ENCODE measurements at places on chromosomes 4 and X.

GRCh38 chr4:120034913-120035312 lies 31.7 kb downstream of the MAD2L1 start:
- DNase-seq, result no peak

DNA sequence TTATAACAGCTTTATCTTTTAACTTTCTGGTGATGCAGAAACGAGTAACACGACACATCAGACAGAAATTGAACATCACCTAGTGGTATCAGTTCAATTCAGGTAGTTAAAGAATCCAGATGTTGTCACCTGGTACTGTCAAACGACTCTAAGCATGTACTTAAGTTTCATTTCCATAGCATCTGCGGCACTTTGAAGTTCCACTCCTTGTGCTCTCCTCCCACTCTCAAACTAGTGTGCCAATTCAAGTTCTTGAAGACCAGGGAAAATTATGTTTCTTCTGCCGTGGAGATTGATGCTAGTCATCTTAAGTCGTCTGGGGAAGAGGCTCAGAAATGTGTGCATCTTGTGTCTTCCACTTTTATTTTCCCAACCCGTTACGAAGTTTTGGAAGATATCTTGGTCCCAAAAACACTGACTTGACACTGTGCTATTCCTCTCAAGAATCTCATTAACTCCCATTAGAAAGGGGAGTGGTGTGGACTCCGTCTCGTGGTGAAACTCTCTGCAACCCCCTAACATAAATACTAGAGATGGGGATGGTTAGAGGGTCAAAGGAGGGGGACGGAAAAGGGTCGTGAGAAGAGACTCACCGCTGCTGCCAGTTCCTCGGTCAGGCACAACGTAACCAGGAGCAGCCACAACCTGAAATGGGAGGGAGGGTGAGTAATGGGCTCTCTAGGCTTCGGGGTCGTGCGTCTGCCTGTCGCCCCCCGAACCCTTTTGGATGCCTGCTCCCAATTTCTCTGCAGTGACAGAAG lies 693 bp downstream of the COL4A6 start:
- DNase-seq, result no peak

- no peak for DNase-seq
Observed at GRCh38 chrX:73490661-73491060, 43.8 kb downstream of the CDX4 start.

DNA sequence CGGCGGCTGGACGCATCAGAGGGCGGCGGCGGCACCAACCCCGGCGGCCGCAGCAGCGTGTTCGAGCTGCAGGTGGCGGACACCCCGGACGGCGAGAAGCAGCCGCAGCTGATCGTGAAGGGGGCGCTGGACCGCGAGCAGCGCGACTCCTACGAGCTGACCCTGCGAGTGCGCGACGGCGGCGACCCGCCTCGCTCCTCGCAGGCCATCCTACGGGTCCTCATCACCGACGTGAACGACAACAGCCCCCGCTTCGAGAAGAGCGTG lies 1.9 kb downstream of the PCDH7 start:
- DNase-seq, result no peak

GRCh38 chr4:18127030-18127429 lies 105.5 kb upstream of the LCORL start:
- DNase-seq, result no peak

- DNase-seq, result no peak
Observed at GRCh38 chr4:113768952-113769351, 7.4 kb upstream of the CAMK2D start.

DNA sequence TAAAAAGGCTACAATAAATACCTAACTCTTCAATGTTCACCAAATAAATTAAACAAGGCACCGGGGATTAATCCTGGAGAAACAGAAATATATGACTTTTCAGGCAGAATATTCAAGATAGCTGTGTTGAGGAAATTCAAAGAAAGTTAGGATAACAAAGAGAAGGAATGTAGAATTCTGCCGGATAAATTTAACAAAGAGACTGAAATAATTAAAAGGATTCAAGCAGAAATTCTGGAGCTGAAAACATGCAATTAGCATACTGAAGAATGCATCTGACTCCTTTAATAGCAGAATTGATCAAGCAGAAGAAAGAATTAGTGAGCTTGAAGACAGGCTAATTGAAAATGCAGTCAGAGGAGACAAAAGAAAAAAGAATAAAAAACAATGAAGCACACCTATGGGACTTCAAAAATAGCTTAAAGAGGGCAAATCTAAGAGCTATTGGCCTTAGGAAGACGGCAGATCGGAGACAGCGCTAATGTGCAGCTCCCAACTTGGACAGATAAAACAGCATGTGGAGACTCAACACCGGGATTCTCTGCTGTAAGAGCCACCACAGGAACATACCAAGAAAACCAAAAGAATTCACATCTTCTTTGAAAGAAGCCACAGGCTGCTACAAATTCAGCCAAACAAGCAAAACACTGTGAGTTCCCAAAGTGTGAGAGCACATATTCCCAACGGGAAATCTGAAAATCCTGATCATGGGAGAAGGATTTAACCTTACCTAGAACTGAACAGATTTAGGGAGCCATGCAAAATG lies 1290.9 kb downstream of the PCDH18 start:
- no peak for DNase-seq

DNA sequence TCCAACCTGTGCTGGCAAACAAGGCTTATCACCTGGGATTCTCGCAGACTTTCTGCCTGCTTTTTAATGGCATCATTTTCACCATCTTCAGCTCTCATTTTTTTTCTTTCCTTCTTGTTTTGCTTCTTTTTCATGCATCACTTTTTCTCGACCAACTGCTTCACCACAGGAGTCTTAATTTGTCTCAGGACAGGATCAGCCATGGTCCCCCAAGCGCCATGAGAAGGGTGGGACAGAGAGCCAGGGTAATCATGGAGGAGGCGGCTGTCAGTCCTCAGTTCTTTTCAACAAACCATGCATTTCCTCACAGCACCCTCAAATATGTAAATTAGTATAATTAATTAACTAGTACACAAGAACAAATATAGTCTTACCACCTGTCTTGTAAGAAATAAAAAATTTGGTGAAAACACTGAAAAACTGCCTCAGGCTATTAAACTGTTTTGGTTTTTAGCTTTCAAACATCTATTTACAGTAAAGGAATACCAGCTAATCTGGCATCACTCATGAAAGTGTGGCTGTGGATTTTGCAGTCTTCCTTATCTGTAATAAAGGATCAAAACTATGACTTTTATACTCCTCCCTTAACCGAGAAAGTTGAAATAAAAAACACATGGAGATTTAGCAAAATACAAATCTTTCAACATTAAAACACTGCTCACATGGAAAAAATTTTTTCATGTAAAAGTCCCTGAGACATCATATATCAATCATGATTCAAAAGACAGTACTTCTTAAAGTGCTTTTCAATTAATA lies 19.1 kb downstream of the EIF4E start:
- no peak for DNase-seq

- no peak for DNase-seq
Observed at GRCh38 chr4:91220315-91220714, 1083.5 kb upstream of the GRID2 start.

GRCh38 chrX:22538580-22538979 lies 265.9 kb downstream of the CBLL2 start:
- DNase-seq, result no peak

GRCh38 chrX:110182362-110182761 lies 135.5 kb downstream of the AMMECR1 start:
- no peak for DNase-seq

GRCh38 chrX:40423299-40423698 lies 157.5 kb upstream of the ATP6AP2 start:
- no peak for DNase-seq

DNA sequence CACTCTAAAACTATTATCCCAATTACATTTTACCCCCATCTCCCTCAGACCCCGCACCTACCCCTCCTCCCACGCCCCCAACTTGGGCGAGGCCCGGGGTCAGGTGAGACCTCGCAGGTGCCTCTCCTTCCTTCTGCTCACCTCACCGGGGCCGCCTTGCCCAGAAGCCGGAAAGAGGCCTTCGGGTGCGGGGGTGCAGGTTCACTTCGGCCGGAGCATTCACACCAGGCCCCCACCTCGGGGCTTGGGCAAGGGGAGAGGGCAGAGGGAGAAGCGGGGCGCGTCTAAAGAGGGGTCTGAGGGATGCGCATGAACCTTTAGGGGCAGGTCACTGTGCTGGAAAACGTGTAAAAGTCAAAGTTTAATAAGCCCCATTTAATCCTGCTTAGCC lies 427 bp downstream of the ZNF182 start:
- peak; percentile 12 for DNase-seq
